ENCODE measurements at places on chromosomes 4 and X. TPM values are rescaled to one million over a fixed set of nuclear protein-coding genes. Genes with fewer than 3 reads are reported as not detected.

LEF1 gene
- 0.10 TPM for total RNA-seq

AREG gene
- 173 TPM for total RNA-seq

XAGE2 gene
- total RNA-seq = not detected

STAG2 gene
- total RNA-seq = 38.7 TPM

MYOZ2 gene
- total RNA-seq = not detected

SERTM2 gene
- total RNA-seq = not detected

PDZD4 gene
- 0.33 TPM for total RNA-seq

F8A3 gene
- 5.2 TPM for total RNA-seq

HPSE gene
- 1.4 TPM for total RNA-seq

Data from HT-29 (cell line).